ENCODE measurements at places on chromosomes 1 and 21.

GRCh38 chr1:155504207-155504606 lies 58.4 kb downstream of the ASH1L start:
- no peak for DNase-seq

DNA sequence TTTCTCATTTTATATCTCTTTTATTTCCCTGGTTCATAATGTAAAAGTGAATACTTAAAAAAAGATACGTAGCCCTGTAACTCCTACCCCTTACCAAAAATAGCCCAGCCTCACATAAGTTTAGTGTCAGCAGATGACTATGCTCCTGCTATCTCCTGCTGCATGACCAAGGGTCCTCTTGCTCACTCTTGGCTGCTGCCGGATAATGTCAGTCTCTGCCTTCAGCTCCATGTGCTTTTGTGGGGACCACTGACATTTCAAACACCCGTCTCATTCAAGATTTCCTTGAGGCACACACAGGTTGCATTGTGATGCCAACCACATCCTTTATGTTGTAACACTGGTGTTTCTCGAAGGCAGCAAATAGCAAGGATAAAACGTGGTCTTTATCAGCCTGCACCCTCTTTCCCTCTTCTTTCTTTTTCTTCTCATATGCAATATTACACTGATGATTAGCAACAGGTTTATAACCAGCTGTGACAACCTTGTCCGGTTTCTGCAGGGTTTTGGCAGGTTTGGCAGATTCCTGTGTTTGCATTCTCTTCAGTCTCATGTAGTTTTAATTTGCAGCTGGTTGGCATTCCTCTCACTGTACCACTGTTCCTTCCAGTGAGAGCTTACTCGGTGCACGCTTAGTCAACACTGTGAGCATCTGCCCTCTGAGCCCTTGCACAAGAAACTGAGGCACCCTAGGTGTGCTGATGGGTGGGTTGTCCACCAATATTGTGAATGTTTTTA lies 62.2 kb downstream of the ZNF684 start:
- DNase-seq = no peak

GRCh38 chr1:25106352-25106751 lies 126.0 kb downstream of the SYF2 start:
- DNase-seq = no peak

GRCh38 chr21:36825658-36826057 lies 126.7 kb downstream of the SIM2 start:
- DNase-seq = no peak

DNA sequence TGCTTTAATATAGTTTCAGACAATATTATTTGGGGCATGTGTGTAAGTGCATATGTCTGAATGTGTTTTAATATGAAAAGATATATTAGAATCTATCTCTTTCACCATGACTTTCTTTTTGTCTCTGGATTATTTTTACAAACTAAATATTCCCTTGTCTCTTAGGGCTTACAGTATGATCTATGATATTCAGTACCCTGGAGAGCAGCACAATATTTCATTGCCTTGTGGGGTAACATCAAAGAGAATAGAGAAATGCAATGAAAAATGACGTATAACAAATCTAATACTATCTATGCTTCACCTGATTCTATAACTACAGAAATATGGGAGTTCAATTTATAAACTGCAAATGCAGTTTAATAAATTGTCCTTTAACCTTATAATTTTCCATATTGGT lies 2084.5 kb downstream of the MRPL39 start:
- DNase-seq = no peak

DNA sequence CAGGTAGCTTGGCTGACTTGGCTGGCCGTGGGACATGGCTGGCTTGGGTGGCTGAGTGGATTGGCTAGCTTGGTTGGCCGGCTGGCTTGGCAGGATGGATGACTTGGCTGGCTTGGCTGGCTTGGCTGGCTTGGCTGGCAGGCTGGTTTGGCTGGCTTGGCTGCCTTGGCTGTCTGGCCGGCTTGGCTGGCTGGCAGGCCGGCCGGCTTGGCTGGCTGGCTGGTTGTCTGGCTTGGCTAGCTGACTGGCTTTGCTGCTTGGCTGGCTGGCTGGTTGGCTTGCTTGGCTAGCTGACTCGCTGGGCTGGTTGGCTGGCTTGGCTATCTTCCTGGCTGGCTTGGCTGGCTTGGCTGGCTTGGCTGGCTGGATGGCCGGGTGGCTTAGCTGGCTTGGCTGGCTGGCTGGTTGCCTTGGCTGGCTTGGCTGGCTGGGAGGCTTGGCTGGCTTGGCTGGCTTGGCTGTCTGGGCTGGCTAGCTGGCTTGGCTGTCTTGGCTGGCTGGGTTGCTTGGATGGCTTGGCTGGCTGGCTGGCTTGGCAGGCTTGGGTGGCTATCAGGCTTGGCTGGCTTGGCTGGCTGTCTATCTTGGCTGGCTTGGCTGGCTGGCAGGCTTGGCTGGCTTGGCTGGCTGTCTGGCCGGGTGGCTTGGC lies 129.7 kb upstream of the FAM72C start:
- no peak for DNase-seq

GRCh38 chr1:64312431-64312830 lies 109.0 kb downstream of the UBE2U start:
- no peak for DNase-seq

DNA sequence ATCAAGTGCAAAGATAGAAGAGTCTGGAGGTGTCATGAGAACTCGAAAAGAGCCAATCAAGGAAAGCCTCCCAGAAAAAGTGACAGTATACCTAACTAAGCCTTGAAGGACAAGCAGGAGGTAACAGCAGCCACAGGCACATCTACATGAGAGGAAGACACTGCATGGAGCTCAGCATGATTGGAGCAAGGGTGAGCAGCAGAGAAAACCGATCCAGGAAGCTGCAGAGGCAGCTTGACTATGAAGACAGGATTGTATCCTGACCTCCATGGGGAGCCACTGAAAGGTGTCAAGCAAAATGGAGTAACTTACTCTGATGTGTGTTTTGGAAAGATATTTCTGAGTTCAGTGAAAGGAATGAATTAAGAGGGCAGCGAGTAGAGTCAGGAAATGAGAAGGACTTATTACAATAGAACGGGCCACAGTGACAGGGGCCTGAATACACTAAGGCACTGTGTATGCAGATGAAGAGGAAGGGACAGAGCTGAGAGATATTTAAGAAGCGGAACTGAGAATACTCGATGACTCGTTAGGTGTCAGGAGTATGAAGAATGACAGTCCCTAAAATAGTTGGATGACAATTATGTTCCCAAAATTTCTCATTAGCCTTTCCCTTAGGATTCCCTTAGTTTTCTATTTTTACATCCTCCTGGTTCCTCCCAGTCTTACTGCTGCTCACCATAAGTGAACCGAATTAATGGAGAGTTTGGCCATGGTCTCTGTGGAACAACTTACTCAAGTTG lies 139.3 kb upstream of the NFIA start:
- no peak for DNase-seq

GRCh38 chr1:230328342-230329015 lies 97.7 kb downstream of the PGBD5 start:
- DNase-seq = no peak

GRCh38 chr1:113742515-113742914 lies 16.8 kb downstream of the PHTF1 start:
- DNase-seq = no peak

GRCh38 chr1:7954683-7955082 lies 6.8 kb upstream of the PARK7 start:
- no peak for DNase-seq

DNA sequence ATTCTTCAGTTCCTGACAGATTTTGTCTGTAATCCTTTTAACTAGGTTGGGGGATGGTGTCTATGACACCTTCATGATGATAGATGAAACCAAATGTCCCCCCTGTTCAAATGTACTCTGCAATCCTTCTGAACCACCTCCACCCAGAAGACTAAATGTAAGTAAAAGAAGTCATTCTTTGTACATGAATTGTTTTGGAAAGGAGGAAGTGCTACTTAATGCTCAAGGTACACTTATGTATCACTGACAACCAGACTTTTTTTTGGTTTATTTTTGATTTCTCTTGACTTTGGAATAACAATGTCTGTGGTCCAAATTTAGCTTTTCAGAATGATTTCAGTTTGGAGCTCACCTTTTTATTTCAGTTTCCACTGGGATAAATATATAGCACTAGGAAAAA lies 2.3 kb downstream of the DYRK3 start:
- DNase-seq = no peak

DNA sequence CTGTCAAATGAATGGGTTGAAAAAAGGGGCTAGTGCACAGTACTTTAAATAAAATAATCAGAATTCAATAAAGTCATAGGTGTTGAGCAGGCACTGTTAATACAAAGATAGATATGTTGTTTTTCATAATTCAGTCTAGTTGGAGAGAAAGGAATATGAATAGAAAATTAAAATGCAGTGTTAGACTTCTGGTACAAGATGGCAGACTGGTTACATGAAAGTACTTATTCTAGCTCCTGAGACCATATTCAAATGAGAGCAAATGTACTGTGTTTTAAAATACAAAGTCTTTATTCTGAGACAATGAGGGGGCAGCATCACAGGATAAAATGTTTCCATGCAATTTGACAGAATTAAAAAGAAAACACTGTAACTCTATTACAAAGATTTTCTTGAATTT lies 542.1 kb downstream of the COL11A1 start:
- DNase-seq = no peak

DNA sequence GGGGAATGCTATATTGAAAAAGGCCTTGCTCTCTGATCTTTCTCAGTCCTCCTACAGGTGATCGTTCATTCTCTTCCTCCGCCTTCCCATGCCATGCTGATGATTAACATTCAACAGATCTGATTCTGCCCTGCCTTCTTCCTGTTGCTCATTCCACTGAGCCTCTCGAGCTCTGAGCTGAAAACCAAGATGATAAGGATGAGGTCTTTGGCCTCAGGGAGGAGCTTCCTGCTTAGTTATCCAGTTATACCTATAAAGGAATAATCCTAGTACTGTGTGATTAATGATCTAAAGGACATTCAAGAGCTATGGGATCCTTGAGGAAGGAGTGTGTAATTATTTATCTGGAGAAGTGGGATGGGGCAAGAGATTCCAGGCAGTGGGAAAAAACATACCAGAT lies 25.2 kb upstream of the MAP3K7CL start:
- no peak for DNase-seq

GRCh38 chr1:99003581-99004253 lies 944 bp downstream of the PLPPR5 start:
- DNase-seq = no peak

DNA sequence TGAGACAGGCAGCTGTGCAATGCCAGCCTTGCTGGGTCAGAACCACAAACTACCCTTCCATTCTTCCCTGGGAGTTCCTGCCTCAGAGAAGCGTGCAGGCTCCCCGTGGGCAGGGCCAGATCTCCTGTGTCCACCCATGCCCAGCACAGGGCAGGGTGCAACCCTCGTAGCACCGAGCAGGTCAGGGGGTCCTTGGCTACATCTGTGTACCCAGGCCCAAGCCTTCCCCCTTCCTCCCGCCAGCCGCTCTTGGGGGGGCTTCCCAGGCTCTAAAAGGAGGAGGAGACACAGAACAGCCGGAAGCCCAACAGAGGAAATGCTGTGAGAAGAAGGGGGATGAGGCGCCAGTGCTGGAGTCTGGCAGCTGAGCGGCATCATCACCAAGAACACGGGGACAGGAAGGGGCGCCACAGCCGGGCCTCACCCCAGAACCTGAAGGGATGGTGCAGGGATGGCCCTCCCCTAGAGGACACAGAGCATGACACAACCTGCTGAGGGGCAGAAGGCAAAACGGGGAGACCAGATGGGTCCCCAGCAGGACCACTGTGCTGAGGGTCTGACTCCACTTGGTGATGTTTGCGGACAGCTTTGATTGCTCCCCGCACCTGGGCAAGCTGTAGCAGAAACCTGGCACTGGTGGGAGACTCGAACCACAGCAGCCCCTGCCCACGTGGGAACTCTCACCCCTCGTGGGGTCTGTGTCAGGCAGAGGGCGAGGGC lies 233.2 kb downstream of the NPHP4 start:
- DNase-seq = no peak

DNA sequence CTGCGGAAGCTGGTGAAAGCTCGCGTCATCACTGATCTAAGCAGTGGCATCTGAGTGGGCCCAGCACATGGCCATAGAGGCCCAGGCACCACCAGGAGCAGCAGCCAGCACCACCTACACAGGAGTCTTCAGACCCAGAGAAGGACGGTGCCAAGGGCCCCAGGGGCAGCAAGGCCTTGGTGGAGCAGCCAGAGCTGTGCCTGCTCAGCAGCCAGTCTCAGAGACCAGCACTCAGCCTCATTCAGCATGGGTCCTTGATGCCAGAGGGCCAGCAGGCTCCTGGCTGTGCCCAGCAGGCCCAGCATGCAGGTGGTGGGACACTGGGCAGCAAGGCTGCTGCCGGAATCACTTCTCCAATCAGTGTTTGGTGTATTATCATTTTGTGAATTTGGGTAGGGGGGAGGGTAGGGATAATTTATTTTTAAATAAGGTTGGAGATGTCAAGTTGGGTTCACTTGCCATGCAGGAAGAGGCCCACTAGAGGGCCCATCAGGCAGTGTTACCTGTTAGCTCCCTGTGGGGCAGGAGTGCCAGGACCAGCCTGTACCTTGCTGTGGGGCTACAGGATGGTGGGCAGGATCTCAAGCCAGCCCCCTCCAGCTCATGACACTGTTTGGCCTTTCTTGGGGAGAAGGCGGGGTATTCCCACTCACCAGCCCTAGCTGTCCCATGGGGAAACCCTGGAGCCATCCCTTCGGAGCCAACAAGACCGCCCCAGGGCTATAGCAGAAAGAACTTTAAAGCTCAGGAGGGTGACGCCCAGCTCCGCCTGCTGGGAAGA lies 3.2 kb upstream of the ARTN start:
- no peak for DNase-seq

DNA sequence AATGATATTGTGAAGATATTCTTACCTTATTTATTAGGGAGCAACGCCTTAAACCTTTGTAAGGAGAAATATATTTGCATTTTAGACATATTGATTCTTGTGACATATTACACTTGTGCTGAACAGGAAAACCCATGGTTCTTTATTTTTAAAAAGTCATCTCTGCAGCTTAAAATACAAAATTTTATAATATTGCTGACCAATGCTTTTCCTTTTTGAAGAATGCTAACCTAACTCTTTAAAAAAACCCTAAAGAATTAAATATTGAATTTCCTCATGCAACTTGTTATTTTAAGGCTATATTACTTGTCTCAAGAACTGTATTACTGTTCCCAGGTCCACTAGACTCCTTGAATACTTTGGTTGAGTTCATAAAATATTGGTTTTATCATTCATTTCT lies 99.0 kb downstream of the NEK7 start:
- no peak for DNase-seq

- no peak for DNase-seq
These were observed 7.6 kb downstream of the FAM151A start for GRCh38 chr1:54615531-54616279.

DNA sequence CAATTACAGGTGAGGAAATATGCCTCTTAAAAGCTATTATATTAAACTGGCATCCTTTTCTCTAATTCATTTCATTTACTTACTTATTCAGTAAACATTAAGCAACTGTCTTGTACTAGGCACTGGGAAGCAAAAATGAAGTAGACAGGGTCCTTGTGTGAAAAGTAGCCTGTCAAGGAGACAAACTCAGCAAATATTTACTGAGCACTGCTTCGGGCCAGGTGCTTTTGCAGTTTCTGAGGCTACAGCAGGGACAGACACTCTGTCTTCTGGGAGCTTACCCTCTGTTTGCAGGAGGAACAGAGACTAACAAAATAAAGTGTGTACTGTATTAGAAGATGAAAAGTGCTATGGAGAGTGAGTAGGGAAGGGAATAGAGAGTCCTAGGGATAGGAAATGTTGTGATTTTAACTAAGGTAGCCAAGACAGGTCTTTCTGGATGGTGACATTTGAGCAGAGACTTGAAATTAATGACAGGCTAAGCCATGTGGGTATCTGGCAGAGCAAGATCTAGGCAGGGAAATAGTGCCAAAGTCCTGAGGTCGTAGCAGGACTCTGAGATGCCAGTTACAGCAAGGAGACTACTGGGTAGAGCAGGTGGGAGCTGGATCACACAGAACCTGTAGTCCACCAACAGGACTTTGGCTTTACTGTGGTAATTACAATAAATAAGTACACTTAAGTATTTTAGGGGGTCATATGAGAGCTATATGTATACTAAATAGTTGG lies 133.0 kb downstream of the ITSN1 start:
- DNase-seq = no peak

All from NCI-H774 (cell line).